ENCODE measurements at places on chromosomes 13 and 19.

DNA sequence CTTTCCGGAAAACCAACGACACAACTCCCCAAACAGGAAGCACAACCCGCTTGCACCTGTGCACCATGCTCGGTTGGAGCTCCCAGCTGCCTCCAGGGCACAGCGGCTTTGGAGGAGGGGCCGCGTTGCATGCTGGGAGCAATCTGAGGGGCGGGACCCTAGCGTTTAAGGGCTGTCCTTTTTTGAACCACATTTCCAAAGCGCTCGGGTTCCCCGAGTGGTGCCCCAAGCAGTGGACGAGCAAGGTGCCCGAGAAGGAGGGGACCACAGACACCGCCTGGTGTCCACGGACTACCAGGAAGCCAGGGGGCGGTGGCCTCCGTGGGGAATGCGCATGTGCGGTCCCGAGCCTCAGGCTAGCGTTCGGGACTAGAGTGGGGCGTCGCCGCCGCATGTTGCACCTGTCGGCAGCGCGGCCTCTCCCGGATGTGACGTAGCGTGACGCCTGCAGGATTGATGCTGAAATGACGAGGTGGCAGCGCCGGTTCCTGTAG lies 11.9 kb upstream of the ZNF57 start:
- DNase-seq: peak; percentile 21

GRCh38 chr19:6110360-6110977 lies at the start of gene RFX2:
Gene RFX2 (minus strand): TSS chr19:6110500. CDS start chr19:6047496, 63,004 bp downstream.
- peak; percentile 96 for DNase-seq

DNA sequence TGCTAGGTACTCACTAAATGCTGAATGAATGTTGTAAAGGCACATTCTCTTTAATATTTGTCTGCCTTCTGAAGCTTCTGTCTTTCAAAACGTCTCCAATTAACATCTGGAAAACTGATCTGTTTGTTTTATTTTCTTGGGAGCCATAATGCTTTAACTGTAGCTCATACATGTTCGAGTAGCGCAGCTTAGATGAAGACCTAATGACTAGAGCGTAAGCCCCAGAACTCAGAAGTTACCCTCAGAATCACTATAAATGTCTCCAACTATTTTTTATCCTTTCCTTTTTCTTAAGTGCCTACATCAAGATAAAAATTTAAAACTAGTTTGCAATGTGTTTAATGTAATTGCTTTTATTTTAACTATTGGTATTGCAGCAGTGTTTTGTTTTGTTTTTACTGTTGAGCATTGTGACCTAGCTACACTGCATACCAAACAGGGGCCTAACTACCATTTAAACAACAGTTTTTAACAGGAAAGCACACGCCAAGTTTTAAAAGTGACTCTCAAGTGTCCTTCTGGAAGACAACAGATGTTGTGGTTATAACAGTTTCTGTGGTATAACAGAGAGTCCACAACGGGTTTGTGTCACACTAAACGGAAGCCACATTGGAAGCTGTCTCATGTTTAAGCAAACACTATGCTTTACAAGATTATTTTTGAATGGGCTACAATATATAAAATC lies 42.0 kb downstream of the MRPL57 start:
- no peak for DNase-seq

- no peak for DNase-seq
These were observed 60.0 kb downstream of the RASA3 start for GRCh38 chr13:114072421-114072820.

DNA sequence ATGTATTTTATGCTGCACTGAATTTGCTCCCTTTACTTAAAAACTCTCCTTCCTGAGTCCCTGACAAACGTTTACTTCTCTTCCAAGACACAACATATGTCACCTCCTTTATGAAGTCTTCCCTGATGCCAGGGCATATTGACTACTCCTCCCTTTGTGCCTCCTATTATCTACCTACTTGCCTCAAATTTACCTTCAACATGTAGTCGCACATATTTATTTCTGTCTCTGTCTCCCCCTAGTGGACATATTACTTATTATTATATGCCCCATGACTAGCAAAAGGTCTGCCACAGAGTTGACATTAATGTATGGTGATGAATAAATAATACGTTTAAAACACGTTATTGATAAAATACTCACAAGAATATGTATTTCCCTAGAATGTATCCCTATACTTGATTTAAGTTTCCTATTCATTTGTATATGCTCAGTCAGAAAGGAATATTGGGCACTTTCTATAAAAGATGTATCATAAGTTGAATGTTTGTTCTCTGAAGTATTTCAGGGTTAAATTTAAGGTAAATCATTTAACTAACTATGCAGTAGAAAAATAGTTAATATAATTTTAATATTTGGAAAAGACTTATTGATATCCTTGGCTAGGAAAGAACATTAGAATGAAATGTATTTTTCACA lies 250.3 kb upstream of the ATXN8OS start:
- peak; percentile 21 for DNase-seq

DNA sequence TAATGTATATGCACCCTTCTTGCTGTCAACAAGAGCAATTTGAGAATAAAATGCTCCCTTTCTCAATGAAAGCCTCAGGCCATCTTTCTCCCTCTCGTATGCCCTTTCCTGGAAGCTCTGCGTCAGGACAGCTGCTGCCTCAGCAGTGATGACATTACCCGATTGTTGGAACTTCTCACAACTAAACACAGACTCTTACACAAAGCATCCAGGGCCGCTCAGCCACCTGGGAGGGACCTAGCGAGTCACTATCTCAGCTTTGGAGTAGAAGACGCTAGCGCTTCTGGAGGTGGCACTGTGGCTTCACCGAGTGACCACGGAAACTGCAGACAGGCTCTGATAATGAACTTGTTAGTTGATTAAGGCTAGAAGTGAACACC lies 153.2 kb upstream of the SOX1 start:
- DNase-seq: no peak

GRCh38 chr19:51552996-51553725 lies 17.9 kb upstream of the ZNF175 start:
- DNase-seq: peak; percentile 40

DNA sequence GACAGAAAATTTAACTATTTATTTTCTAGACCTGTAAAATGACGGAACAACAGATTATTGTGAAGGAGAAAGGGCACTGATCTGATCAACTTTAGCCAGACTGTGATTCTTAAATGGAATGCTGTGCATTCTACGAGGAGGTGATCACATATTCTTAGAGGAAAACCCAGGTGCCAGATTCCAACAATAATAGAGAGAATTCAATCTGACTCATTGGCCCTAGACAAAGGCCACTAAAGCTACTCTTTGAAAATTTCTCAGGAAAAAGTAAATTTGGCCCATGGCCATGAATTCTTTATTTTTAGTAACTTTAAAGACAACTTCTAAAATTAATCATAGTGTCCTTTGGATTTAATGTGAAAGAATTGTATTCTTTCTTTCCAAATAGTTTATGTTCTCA lies 58.6 kb upstream of the POSTN start:
- DNase-seq: no peak

DNA sequence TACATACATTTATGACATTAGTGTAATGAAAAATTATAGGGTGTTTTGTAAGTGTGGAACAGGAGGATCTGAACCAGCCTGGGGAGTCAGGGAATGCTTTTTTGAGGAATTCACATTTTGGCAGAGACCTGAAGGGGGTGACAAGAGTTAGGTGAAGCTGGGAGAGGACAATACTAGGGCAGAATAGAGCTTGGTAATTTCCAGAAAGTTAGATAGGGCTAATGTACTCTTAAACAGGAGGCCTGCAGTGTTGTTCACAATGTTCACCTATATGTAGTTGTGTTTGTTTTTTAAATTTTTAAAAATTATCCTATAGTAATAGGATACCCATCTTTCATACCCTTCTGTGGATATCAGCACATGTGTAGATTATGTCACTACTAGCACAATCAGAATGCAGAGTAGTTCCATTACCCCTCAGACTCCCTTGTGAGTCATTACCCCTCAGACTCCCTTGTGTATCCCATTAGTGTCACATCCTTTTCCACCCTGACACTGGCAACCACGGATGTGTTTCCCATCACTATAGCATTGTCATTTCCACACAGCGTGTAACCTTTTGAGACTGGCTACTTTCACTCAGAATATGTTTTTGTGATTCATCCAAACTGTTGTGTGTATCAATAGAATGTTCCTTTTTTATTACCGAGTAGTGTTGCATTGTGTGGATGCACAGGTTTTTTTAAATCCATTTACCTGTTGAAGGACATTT lies 43.1 kb downstream of the PCCA start:
- DNase-seq: peak; percentile 85

DNA sequence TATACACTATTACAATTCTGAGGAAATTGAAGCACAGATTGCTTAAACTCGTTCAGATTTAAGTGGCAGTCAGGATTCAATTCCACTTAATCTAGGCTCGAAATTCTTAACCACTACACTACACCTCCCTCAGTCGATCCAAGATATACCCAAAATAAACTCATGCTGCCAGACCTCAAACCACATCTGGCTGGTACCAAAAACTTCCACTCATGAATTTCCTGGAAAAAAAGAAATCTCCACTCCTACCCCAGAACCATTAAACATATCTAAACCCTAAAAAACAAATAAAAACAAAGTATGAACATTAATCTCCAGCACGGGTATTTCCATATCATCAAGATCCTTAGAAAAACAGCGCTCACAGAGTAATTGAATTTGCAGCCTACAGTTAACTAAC lies 1.1 kb downstream of the ZFP30 start:
- no peak for DNase-seq

Measured in amniotic epithelial cell (primary cell).